ENCODE measurements at places on chromosomes 4 and X.

- no peak for DNase-seq
These were observed 57.3 kb downstream of the SLC7A11 start for GRCh38 chr4:138184886-138185285.

DNA sequence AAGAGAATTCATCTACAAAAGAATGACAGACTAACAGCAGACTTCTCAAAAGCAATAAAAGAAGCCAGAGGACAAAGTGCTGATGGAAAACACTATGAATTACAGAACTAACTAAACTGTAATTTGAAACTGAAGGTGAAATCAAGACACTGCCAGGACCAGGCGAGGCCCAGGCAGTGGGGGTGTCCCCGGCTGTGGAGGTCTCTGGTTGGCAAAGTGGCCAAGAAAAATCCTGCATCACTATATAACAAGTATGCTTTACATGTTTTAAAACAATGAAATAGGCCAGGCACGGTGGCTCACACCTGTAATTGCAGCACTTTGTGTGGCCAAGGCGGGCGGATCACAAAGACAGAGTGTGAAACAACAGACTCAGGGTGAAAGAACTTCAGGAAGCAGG lies 32.9 kb downstream of the CHM start:
- DNase-seq: no peak

DNA sequence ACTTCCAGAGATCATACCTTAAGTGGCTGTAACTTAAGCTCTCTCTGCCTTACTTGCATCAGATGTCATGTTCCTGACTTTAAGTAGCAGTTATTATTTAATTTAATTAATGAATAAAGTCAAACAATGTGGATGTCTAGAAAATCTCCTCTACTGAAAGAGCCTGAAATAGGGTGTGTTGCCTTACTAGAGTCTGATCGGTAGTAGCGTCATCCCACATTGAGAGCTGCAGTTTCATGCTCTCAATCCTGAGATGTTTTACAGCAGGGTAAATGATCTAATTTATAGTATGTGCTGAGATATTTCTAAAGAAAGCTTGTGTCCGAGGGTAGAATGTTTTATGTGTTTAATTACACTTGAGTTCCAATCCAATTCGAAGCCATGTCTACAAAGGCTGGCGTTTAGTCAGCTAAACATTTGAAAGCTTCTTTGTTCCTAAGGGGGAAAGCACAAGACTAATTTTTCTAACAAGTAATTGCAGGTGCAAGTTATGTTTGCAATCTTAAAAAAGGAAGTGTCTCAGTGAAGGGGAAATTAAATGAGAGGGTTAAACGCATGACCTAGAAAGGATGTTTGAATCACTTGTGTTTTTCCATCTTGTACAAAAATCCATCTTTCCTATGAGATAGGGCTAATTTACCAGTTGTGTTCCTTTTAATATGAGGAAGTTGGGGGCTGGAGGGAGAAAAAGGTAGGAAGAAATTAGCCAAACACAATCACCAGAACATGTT lies 391.0 kb upstream of the MAGEB2 start:
- no peak for DNase-seq

DNA sequence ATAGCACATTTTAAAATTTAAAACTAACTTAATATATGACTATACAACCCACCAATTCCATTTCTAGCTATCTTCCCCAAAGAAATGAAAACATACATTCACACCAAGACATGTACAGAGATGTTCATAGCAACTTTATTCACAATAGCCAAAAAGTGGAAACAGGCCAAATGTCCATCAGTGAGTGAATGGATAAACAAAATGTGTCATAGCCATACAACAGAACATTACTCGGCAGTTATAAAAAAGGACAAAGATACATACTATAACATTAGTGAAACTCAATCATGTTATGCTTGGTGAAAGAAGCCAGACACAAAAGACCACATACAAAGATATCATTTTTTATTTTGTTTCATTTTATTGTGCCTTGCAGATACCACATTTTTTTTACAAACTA lies 396.8 kb downstream of the PACRGL start:
- DNase-seq: no peak

GRCh38 chr4:15238720-15239119 lies 189.1 kb upstream of the C1QTNF7 start:
- peak; percentile 71 for DNase-seq

DNA sequence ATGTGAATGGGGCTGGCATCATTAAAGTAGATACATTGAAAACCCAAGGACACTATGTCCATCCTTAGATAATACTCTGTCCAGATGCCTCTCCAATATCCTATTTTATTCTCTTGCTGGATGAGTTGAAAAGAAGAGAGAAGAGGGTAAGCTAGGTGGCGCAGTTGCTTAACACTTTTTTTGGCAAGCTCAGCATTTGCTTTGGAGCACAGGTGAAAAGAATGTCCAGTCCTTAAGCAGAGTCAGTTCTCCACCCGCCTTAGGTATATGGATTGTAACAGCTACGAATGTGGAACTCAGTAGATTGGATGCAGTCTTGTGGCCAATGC lies 208.4 kb downstream of the NWD2 start:
- DNase-seq: peak; percentile 70

GRCh38 chr4:76569706-76570105 lies 134.7 kb downstream of the SHROOM3 start:
- DNase-seq: no peak

GRCh38 chr4:38868059-38868960 lies 704 bp downstream of the FAM114A1 start:
- DNase-seq: peak; percentile 72

- no peak for DNase-seq
These were observed 311.9 kb downstream of the OPHN1 start for GRCh38 chrX:68121371-68121770.

DNA sequence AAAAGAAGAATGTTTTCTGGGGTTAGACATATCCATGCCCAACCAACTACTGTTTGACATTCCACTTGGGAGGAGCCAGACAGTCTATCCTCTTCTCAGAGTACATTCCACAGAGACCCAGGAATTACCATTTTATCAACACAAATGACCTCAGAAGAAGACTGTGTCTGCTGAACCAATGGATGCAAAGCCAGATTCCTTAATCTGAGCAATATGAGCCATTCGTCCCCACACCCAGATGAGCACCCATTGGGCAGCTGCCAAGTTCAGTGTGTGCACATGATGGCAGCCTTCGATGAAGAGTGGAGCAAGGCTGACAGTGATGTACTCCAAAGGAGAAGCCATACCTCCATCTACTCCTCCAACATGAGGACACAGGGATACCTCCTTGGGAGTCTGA lies 111.3 kb downstream of the ZNF674 start:
- peak; percentile 44 for DNase-seq

- no peak for DNase-seq
These were observed 81.6 kb downstream of the DTHD1 start for GRCh38 chr4:36363024-36363423.

DNA sequence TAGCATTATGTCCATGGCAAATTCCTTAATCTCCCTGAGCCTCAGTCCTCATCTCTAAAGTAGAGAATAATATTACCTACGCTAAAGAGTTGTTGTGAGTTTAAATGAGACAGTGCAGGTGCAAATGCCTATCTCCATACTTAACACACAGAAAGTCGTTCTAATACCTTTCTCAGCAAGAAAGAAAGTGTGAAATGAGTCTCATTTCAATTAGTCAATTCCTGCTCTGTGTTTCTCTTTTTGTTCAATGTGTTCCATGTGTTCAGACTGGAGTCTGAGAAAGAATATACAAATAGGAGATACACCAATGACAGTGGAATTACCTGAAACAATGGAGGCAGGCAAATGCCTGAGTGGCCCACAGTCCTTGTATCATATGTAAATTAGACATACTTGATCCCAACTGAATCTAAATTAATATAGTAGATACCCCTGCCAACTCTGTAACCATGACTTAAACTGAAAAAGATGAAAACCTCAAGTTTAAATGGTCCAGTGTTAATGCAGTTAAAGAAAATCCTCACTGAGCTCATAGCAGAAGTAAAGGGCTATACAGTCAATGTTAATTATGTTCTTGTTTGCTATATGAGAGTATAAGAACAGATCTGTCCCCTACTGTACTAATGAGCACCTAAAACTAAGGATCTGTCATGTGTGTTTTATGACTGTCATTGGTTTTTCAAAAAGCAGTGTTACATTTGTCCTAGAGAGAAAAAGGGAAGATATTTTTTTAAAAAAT lies 68.2 kb downstream of the GPC3 start:
- DNase-seq: no peak

GRCh38 chrX:111337067-111337637 lies 66.9 kb upstream of the CAPN6 start:
- no peak for DNase-seq

DNA sequence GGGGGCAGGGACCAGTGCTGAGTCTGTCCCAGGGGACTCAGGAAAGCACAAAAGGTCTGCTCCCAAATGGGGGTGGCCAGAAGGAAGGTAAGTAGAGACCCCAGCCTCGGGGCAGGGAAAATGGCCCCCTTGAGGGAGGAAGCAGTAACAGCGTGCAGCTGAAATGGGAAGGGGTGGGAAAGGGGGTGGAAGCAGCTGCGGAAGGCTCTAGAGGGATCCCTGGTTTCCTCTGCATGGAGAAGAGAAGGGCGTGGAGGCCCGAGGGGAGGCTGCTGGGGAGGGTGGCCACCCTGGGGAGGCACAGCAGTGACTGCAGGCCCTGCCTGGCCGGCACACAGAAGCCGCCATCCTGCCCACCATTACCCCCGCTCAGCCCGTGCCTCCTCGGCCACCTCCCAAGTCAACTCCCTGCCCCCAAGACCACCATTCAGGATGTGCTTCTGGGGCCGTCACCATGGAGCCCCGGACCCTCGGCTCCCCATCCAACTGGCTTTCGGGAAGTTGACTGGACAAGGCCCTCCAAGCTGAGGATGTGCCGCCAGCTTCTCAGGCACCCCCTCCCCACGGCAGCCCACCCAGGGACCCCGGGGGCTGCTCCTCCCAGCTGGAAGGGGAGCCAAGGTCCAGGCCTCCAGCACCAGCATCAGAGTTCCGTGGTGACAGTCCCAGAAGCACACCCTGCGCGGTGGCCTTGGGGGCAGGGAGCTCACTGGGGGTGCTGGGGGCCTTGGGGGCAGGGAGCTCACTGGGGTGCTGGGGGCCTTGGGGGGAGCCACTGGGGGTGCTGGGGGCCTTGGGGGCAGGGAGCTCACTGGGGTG lies 23.6 kb downstream of the CFAP99 start:
- DNase-seq: no peak

DNA sequence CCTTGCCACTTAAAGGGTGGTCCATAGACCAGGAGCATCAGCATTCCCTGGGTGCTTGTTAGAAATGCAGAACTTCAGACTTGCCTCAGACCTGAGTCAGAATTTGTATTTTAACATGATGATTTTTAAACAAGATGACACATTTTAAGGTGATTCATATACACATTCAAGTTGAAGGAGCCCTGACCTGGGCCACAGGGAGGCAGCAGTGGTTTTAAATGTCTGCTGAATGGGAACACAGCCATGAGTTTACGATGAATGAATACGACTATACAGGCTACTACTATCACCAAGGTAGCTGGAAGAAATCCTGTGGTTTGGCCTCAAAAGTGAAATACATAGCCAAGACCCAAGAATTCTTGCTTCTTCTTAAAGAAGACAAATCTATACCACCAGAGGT lies 2.9 kb downstream of the HDAC8 start:
- peak; percentile 82 for DNase-seq

GRCh38 chrX:151825925-151826485 lies 86.7 kb upstream of the MAGEA4 start:
- DNase-seq: peak; percentile 90

GRCh38 chr4:168631241-168632162 lies 134.7 kb downstream of the PALLD start:
- peak; percentile 79 for DNase-seq

- DNase-seq: no peak
These were observed 18.8 kb downstream of the NEXMIF start for GRCh38 chrX:74906417-74906816.

DNA sequence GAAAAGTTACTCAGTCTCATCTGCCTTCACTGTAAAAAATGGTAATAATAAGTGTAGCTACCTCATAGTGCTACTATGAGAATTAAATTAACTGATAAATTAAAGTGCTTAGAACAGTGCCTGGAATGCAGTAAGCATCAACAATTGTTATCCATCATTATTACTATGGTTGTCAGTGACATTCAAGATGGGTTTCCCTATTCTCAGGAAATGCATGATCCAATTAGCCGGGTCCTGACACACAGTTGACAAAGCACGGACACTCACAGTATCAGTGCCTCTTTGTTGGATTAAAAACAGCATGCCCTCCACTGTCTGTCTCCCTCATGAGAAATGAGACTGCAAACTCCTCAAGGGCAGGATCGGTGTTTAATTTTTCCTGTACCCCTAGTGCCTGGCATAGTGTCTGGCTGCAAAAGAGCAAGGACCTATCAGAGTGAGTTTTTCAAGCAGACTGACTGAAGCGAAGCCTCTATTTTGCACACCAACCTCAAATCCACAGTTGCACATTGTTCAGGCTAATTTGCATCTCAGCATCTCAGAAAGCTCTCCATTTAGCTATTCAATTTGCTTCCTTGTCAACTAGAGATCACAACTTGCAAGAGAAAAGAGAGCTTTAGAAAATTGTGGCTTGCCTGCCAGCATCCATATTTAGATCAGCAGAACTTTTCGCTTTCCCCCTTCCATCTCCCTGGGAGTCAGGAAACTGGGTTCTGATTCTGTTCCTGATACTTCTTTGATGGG lies 122.9 kb downstream of the LDB2 start:
- DNase-seq: no peak

DNA sequence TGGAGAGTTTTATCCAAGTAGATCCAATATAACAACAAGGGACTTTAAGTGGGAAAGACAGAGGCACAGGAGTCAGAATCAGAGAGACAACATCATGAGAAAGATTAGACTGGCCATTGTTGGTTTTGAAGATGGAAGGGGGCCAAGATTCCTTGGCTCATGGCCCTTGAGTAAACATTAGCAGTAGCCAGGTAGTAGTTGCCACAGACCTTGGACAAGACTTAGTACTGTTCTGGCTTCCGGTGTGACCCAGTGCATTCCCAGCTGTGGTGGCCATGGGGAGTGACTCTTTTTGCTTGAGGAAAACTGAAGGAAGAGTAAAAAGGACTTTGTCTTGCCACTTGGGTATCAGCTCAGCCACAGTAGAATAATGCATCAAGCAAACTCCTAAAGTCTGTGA lies 462.2 kb upstream of the CPXCR1 start:
- DNase-seq: no peak

DNA sequence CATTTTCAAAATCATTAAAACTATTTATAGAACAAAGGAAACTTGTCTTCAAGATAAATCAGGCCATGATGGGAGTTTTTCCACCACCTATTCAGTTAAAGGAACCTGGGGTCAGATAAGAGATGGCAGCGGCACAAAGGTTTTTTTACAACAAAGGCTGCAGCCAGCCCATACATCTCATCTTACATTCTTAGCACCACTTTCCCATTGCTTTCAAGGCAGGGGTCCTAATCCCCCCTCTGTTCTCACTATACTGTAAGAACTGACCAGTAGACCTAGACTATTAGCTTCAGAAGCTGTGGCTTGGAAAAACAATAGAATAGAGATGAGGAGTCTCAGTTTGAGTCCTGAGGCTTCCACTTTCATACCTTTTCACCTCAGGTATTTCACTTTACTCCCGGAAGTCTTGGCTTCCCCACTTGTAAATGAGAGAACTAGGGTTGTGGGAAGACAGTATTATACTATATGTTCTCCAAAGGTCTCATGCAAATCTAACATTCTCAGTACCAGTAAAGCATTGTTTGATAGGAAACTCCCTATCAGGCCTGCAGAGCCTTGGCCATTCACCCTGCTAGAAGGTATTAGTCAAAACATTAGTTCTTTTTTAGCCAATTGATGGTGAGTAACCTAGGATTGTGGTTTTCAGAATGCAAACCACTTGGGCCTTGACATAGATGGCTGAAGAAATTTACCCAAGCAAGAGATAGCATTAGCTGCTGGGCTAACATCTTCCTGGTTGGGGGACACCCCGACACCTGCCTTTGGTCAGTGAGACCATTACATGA lies 182.9 kb upstream of the PBDC1 start:
- DNase-seq: no peak

GRCh38 chrX:96004386-96004785 lies 680.3 kb upstream of the DIAPH2 start:
- DNase-seq: no peak
